ENCODE measurements at places on chromosomes 3 and 15.

- no peak for DNase-seq
Observed at GRCh38 chr3:52198643-52199608, 966 bp downstream of the ALAS1 start.

- DNase-seq = no peak
Observed at GRCh38 chr3:57026944-57027343, 33.5 kb upstream of the SPATA12 start.

DNA sequence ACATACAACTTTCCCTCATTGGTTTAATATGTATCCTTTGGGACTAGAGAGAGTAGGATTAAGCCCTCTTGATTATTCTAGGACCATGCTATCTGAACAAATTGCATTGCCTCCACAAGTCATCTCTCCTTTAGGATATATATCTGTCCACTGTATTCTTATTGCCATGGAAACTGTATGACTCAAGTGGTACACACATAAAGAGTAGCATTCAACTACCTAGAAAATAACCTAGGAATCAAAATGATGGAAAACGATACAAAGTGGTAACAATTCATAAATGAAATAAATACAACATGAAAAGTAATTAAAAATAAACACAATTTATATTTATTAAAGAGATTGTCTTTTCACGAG lies 212.1 kb upstream of the P2RY1 start:
- DNase-seq = no peak

DNA sequence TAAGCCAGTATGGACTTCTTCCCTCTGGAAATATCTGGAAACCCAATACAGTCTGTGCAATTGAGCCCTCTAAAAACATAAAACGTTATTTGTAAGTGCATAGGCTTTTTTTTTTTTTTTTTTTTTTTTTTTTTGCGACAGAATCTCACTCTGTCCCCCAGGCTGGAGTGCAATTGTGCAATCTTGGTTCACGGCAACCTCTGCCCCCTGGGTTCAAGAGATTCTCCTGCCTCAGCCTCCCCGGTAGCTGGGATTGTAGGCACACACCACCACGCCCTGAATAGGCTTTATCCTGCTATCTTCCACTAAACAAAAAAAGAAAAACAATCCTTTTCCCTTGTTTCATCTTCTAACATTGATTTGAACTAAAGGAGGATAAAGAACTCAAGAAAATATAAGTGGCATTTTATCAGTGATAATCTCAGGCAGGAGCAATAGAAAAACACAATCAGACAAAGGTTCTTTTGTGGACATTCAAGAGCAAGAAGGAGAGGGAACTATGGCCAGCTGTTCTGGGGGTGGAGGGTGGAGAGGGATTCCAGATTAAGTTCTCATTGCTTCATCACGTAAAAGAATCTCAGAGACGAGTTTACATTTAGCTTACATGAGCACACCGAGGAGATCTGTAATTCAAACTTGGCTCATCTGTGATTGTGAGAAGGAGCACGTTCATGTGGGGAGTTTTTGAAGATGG lies 68.6 kb downstream of the ITGB5 start:
- DNase-seq = no peak

DNA sequence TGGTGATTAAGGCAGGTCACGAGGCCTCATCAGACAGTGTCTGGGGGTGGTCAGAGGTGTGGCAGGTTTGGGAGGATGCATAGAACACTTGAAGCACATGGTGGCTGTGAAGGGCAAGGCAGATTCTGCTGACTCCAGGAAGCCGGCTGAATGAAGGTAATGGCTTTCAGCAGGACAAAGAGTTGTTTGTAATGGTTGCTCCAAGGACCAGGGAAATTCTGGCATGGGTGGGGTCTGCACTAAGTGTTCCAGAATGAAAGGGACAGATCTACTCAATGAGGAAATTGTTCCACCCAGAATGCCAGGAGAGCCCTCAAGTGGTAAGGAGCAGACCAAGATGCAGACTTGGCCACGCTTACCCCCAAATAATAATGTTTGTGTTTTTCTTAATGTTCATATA lies 70.7 kb upstream of the ACAD9 start:
- DNase-seq = no peak

GRCh38 chr15:89912674-89913396 lies at the start of gene ARPIN:
TSS of gene ARPIN (minus strand) at chr15:89912952. CDS start at chr15:89912835, 117 bp downstream.
- peak; percentile 13 for DNase-seq

DNA sequence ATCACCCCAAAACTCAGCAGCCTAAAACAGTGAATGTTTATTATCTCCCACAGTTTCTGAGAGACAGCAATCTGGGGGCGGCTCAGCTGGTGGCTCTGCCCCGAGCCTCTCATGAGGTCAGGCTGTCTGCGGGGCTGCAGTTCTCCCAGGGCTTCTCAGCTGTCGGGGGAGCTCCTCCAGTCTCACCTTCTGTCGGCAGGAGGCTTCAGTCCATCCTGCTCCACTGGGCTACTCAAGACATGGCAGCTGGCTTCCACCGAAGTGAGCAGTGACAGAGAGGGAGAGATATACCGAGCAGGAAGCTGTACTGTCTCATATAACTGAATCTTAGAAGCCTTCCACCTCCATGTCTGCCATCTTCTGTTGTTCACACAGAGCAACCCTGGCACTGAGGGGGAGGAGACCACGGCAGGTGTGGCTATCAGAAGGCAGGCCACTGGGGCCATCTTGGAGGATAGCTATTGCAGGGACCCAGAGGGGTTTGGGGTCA lies 72.8 kb upstream of the ITGA11 start:
- DNase-seq = peak; percentile 2

DNA sequence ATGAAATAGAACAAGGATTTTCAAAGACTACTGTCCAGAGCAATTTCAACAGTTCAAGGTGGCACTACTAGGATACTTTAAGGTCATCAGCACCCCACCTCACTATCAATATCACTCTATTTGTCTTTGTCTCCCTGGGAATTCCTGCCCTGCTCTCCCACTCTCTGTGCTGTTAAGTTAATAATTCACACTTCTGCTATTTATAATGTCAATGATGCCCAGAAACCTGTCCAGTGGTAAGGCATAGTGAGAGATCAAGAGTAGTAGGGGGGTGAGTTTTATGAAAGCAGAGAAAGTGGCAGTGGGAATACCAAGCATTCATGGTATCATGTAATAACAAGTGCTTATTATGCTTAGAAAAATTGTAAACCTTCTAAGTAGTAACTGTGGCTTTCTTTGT lies 7.3 kb downstream of the TMCO5A start:
- no peak for DNase-seq
